HL-60 (cell line): ENCODE measurements at places on chromosomes 1 and 21.
A peak's percentile ranks its signal among the peaks of the same experiment; 100 is the strongest.

DNA sequence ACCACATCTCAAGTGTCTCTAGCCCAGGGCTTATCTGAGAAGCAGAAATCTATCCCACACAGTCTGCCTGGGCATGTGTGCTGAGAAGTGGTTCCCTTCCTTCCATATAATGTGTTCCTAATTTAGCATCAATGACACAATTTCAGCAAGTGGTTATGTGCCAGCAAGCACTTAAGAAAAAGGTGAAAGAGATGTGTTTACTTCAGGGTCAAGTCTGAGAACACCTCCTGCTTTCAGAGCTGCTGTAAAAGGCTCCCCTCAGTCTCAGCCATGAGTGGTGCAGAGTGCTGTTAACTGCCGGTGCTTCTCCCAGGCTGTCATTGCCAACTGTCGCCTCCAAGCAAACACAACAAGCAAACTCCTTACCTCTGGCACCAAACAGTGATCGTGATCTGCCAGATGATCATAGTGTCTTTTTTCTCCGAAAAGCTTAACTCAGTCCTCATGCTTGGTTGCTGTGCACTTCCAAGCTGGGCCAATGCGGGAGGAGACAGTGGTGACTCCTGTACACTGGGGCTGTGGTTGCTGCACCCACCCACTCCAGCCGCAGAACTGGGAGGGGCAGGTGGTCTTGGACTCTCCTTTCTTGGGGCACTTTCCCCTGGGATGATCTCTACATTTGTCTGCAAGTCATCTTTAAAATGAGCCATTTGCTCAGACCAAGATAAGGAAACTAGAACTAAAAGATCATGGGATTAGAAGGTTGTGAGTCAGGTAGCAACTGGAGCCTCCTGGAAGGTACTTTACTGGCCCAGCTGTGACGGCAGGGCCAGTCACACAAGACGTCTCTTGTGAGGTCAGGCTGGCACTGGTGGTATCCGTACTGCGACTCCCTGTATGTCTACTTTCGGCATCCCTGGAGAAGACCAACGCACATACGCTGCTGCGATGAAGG is 32.4 kb downstream of the ATP1A1 start:
- DNase-seq = no peak

GRCh38 chr1:243956450-243956849 is 94.6 kb upstream of the ZBTB18 start:
- no peak for DNase-seq

- DNase-seq = no peak
Observed at GRCh38 chr1:63630238-63630637, 37.0 kb downstream of the PGM1 start.

GRCh38 chr1:24888971-24889676 is 41.0 kb downstream of the RUNX3 start:
- no peak for DNase-seq

DNA sequence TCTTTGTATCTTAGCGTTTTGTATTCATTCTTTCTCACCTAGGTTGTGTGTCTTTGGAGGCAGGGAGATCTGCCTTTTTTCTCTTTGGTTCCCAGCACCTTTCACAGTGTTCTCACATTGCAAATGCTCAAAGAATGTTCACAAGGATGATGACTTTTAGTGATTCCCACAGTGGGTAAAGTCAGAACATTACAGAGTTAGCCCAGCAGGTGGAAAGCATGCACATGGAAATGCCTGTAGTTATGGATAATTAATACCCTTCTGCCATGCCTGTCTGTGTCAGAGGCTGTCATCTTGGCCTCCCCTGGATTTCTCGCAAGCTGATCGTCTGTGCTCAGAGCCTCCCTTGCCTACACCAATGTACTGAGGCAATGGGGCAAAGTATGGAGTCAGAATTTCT is 458.9 kb downstream of the LMO4 start:
- DNase-seq = no peak

DNA sequence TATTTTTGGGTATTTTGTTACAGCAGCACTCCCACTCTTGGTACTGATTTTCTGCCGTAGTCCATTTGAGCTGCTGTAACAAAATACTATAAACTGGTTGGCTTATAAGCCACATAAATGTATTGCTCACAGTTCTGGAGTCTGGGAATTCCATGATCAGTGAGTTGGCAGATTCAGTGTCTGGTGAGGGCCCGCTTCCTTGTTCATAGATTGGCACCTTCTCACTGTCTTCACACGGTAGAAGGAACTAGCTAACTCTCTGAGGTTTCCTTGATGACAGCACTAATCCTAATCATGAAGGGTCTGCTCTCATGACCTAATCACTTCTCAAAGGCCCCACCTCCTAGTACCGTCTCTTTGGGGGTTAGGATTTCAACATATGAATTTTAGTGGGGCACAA is 85.2 kb downstream of the HHAT start:
- DNase-seq = no peak

DNA sequence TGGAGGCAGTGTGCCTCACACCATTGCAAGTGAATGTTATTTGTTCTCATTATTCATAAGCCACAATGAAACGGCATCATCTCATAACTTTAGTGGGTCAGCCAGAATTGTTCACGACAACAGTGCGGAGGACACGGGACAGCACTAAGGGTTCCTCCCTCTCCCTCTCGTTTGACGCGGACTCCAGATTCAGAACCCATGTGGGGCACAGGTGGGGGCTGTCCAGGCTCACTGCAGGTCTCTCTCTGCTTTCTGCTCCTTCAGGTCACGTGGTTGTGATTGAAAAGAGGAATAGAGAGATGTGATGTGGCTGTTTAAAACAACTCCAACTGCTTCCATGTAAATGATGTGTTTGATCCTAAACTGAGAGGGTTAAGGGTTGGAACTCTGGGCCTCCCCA is 13.5 kb downstream of the RUNX1 start:
- no peak for DNase-seq

- DNase-seq = no peak
Observed at GRCh38 chr1:66334318-66334717, 199.6 kb upstream of the SGIP1 start.

GRCh38 chr21:26834181-26834905 is 10.9 kb downstream of the ADAMTS1 start:
- DNase-seq = no peak

- DNase-seq = no peak
Observed at GRCh38 chr1:224616756-224617409, 766 bp downstream of the CNIH3 start.

DNA sequence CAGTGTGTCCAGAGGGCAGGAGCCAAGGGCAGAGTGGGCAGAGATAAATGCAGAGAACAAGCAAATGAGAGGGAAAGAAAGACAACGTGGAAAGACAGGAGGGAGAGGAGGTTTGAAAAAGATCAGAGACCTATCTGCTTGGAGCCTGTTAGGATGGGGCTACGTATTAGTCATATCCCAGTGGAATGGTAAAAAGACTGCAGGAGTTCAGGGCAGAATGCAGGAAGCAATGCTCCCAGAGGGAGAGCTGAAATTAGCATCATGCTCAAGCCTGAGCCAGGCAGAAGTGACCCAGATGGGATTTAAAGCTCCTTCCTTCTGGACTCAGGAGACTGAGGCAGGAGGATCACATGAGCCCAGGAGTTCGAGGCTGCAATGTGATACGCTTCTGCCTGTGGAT is 261.3 kb upstream of the CHRM3 start:
- DNase-seq = no peak

DNA sequence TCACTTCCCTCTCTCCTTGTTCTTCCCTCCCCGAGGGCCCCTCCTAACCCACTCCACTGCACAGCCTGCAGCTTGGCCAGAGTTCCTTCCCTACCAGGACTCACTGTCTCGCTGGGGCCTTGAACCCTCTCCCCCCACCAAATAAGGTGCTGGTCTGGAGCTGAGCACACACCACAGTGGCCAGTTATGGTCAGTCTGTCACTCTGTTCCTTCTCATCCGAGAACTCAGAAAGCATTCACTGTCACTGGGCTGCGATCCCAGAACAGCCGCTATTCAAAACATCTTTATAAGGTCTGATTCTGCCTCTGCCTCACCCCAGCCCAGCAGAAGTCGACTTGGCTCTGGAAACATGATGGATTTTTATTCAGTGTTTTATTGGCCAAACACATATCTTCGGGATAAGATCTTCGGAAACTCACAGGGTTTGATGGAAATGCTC is 19.8 kb upstream of the LBR start:
- DNase-seq = no peak

- no peak for DNase-seq
Observed at GRCh38 chr1:204706838-204707509, 21.4 kb upstream of the LRRN2 start.

DNA sequence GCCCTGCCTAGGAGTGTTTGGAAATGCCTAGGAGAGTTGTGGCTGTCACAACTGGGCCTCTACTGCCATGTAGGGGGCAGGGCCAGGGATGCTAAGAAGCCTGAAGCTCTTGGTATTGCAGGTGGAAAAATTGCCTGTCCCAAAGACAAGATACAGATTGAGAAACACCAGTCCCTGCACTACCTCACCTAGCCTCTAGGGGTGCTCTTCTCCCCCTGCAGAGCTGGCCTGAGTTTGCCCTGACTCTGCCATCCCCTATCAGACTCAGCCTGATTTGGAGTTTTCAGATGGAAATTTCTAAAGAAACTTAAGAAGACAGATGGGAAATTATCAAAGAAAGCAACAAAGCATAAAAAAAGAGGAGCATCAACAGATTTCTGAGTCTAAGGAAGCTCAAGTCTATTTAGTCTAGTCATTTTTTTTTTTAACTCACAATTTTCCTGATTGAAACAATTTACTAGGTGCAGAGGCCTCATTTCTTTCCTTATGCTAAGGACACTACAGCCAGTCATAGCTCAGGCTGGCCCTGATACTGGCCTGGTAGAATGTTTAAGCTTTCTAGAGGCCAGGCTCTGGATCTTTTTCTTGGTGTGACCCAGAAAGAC is 61.4 kb upstream of the LRRN2 start:
- DNase-seq = peak; percentile 37

GRCh38 chr1:165367375-165367993 is 11.0 kb upstream of the LMX1A start:
- peak; percentile 46 for DNase-seq

GRCh38 chr1:209870151-209870831 is 42.5 kb downstream of the UTP25 start:
- DNase-seq = no peak

DNA sequence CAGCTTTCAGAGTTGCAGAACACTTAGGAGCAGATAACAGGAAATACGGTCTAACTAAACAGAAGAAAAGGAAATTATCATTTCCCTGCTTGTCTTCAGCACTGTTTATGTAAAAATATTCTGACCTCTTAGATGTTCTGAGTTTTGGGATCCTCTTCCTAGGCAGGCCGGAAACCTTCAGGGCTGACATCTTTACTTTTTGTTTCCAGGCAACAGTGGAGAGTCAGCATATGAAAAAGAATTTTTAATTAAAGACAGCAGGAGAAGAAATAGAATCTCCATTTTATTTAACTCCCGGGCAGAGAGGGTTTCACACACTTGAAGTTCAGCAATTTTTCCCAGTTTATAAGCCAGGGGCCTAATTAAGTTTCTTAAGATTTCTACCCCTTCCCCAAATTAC is 5.1 kb upstream of the RIPPLY3 start:
- no peak for DNase-seq

DNA sequence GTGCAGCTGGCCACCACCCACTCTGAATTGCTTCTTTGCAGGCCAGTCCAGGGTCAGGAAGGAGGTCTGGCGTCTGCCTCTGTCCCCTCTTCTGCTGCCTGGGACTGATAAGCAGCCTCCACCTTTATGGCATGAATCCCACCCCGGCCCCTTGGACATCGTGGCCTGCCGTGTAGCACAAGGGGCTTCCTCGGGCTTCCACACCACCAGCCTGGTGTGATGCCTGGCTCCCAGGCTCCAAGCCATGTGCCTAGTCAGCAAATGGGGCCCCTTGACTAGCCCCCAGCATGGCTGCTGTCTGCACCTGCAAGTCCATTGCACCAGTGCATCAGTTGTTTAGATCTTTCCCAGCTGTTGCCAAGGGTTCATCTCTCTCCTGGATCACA is 9.9 kb upstream of the ARF1 start:
- no peak for DNase-seq

DNA sequence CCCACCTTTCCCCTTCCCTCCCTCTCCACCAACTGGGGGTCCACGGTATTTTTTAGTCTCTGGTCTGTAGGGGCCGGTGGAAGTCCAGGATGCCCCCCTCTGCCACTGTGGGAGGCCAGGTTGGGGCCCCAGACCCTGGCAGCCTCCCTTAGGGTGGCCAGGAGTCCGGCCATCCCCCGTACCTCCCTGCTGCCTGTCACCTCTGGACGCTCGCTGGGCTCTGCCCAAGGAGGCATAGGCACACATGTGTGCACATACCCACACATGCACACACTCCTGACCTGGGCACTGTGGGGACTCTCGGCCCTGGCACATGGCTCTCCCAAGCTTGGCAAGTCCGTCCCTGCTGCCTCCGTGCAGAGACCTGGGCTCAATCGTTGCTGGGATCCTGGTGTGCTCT is 53.0 kb downstream of the DISP3 start:
- DNase-seq = no peak

GRCh38 chr1:204259196-204259595 is 45.4 kb upstream of the GOLT1A start:
- no peak for DNase-seq

- no peak for DNase-seq
Observed at GRCh38 chr1:193685986-193686385, 499.6 kb upstream of the B3GALT2 start.

GRCh38 chr1:4916610-4917009 is 262.2 kb downstream of the AJAP1 start:
- no peak for DNase-seq

- DNase-seq = no peak
Observed at GRCh38 chr1:195954848-195955247, 653.4 kb downstream of the KCNT2 start.

DNA sequence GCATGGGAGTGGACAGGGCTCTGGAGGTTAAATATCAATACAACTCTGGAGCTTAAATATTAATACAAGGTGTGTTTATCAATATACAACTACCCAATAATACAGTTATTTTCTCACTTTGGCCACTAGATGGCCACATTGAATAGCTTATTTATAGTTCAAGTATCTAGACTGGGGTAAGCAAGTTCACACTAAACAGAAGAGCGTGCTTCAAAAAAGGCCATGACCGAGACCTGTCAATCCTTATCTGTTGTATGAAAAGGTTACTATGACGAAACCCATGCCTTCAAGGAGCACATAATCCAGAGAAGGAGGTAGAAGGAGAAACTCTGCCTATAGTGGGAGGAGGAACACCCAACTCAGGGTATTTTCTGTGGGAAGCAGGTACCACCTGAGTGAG is 29.1 kb downstream of the CHML start:
- DNase-seq = peak; percentile 44

GRCh38 chr1:69911301-69911801 is 294.0 kb downstream of the LRRC40 start:
- peak; percentile 51 for DNase-seq

DNA sequence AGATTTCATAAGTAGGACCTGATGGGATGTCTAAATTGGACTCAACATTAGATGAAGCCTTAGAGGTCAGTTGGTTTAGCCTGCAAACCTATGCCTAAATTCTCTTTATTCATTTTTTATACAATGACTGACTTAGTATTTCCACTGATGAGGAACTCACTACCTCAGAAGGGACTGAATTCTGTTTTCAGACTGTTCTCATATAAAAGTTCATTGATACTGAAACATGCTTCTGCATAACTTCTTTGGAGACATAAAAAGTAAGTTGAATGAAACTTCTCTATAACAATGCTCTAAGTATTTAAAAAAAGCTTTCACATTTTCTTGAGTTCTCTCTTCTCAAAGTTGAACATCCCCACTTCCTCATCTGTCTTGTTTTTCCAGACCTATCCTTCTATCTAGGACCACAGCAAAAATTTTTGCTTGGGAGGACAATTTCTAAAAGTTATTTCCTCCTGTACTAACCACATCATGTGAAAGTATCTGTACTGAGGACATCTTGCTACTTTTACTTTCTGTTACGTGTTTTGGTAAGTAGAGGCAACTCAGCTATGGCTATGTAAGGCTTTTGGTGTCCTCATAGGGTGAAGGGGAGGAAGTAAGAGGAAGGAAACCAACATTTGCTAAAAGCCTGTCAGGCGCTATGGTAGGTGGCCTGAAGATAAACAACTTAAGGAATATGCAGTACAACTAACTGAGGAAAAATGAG is 64.1 kb downstream of the USP24 start:
- peak; percentile 17 for DNase-seq
